ENCODE measurements at places on chromosomes 4 and X.

- DNase-seq, result peak; percentile 45
Measured at GRCh38 chr4:87853108-87853507, 20.3 kb downstream of the MEPE start.

- DNase-seq, result no peak
Measured at GRCh38 chr4:169567916-169568315, 44.5 kb downstream of the NEK1 start.

GRCh38 chr4:2962614-2963174, 512 bp downstream of the NOP14 start:
- DNase-seq, result peak; percentile 12

GRCh38 chrX:35499071-35499862, 298.9 kb upstream of the MAGEB16 start:
- no peak for DNase-seq

- DNase-seq, result peak; percentile 58
Measured at GRCh38 chr4:87985097-87985886, 9.8 kb downstream of the SPP1 start.

- no peak for DNase-seq
Measured at GRCh38 chr4:84967243-84967690, 777 bp upstream of the WDFY3 start.

GRCh38 chr4:145613566-145614232, 5.5 kb upstream of the MMAA start:
- no peak for DNase-seq

DNA sequence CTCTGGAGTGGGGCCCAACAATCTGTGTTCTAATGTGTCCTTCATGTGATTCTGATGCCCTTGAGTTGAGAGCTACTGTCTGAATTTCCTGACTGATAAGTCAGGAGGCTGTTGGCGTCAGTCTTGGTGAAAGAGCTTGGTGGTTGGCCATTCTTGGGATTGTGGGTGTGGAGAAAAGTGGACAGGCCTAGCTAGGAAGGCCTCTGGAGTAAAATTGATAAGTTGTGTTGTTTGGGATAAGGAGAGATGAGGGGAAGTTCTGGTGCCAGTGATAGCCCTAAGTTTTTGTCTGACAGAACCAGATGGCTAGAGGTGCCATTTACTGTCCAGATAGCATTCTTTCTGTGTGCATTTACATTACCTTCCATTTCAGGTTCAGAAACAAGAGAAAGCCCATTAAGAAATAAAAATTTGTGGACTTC, 11.7 kb downstream of the NSD2 start:
- DNase-seq, result no peak

DNA sequence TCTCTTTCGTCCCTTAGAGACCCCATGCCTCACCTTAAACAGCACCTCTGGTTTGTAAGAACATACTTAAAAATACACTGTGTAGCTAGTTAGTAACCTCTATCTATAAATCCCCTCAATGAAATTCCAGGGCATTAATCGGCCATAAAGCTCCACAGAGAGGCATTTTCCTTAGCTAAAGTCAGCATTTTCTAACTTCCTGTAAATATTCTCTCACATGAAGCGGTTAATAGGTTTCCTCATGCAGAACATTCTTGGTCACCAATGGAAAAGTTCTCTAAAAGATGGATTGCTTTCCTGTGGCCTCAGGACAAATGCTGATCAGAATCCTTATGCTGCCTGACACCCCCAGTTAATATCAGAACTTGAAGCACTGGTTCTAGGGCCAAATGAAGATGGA, 248.6 kb upstream of the BOD1L1 start:
- no peak for DNase-seq

GRCh38 chrX:44568196-44568595, 25.5 kb upstream of the FUNDC1 start:
- no peak for DNase-seq
